ENCODE measurements at places on chromosomes 12 and 14.

GRCh38 chr12:6165395-6165794 lies 34.8 kb upstream of the CD9 start:
- no peak for DNase-seq

- DNase-seq = no peak
Measured at GRCh38 chr14:21455592-21455911, 371 bp downstream of the CHD8 start.

- no peak for DNase-seq
Measured at GRCh38 chr12:7373226-7373625, 69.4 kb downstream of the ACSM4 start.

DNA sequence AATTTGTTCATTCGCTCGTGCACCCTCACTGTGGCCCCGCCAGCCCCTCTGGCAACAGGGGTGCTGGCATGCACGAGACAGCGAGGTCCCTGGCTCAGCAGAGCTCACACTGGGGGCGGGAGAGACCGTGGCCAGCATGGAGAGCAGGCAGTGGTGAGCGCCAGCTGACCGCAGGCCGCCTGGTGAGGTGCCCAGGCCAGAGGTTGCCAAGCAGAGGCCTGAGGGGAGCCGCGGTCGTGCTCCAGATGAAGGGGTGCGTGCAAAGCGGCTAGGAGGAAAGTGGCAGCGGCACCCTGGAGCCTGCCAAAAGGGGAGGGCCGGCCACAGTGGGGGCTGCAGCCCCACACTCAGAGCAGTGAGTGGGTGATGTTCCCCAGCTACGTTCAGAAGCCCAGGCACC lies 56.1 kb downstream of the CDC42BPB start:
- DNase-seq = no peak

DNA sequence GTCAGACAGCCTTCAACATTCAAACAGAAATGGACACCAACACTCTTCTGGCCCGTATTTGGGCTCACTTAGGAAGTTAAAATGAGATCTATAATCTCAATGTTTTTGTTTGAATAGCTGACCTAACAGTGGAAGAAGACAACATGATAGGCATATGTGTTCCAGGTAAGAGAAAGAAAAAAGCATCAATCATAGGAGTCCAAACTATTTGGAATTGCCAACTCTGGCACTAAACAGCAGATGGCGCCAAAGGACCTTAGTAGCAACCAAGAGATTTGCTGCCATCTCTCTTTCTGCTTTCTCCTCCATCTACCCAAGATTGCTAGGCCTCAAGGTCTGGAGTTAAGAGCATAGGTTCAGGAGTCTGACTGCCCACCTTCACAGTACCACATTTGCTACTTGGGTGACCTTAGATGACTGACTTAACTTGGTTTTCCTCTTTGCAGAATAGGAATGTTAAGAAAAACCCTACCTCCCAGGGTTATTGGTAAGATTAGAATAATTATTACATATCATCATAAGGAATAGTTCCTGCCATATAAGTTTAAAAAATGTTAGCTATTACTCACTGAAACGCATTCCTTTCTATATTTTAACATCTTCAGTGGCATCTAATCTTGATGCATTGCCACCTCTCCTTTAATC lies 30.2 kb downstream of the PEX5 start:
- peak; percentile 37 for DNase-seq

DNA sequence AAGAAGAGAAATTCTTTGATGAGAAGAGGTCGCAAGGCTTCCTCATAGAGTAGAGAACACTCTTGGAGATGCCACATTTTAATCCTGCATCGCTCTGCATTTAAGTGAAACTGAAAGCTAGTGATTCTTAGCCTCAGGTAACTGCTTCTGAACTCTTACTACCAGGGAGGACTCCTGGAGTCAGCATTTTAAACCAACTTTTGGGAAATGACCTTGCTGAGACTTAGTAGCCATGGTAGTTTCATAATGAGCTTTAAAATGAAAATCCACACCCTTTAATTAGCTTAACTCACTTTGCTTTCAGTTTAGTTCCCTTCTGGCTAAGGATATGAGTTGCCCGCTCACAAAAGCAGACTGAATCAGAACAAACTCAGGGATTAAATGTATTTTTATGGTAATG lies 80.3 kb downstream of the SYNE2 start:
- DNase-seq = no peak

- no peak for DNase-seq
Measured at GRCh38 chr12:65532764-65533163, 254.3 kb downstream of the MSRB3 start.

GRCh38 chr14:50676814-50677516 lies 8.9 kb upstream of the SAV1 start:
- DNase-seq = no peak

DNA sequence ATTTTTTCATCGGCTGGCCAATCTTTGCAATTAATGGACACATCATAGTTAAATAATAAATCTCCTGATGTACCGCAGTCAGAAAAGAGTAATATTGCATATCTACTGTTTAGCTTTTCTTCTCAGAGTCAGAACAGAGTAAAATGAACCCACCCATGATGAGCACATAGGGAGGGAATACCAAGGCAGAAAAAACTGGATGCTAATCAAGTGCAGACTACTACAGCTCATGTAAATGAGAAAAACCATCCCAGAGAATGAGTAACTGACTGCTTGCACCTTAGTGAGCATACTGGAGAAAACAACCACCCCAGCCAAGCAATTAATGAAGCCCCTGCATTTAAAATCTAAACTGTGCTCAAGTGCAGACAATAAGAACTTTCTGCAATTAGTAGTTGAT lies 483.7 kb downstream of the MDGA2 start:
- no peak for DNase-seq

GRCh38 chr12:107967170-107967569 lies 161.9 kb upstream of the WSCD2 start:
- no peak for DNase-seq

GRCh38 chr14:26730929-26731618 lies 133.2 kb upstream of the NOVA1 start:
- DNase-seq = no peak

DNA sequence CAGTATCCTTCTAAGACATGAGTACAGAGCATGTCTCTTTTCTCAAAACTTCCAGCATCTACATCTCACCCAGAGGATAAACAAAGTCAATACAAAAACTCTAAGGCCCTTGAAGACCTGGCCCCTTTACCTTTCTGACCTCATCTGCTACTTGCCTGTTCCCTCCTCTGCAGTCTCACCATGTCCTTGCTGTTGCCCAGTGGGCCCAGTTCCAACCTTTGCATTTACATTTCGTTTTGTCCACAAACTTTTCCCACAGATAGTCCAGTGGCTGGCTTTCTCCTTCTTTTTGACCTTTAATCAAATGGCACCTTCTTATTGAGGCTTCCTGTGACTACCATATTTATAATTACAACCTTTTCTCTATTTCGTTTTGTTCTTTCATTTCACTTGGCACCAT lies 1.6 kb downstream of the IRAK4 start:
- DNase-seq = no peak

DNA sequence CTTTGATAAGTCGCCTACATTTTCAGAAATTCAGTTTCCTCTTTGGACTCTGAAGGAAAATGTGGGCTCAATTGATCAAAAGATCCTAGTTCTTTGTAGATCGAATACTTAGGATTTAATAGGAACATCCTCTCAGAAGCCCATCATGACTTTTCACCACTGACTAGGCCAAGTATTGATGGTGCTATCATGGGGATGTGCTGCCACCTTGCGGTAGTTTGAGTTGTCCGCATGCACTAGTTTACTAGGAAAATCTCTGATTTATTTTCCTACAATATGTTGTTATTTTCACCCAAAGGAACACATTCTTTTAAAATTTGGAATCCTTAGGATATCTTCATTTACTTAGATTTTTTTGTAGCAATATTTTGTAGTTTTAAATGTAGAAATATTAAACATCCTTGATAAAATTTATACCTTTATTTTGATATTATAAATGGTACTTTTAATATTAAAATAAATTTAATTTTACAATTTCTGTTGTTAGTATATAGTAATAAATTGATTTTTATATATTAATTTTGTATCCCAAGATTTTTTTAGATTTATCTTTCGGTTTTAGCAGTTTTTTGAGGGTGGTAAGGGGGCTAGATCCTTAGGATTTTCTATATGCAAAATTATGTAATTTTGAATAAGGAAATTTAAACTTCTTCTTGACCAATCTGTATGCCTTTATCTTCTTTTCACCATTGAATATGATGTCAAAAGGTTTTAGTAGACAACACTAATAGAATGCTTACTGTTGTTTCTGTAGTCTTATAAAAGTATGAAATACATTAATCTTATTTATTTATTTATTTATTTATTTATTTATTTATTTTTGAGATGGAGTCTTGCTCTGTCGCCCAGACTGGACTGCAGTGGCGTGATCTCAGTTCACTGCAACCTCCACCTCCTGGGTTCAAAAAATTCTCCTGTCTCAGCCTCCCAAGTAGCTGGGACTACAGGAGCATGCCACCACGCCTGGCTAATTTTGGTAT lies 52.9 kb upstream of the OR9K2 start:
- DNase-seq = peak; percentile 53

GRCh38 chr12:121673013-121673511 lies 3.6 kb upstream of the MORN3 start:
- no peak for DNase-seq

- no peak for DNase-seq
Measured at GRCh38 chr12:77640356-77640755, 190.3 kb upstream of the NAV3 start.

GRCh38 chr14:72054911-72055310 lies 122.7 kb downstream of the RGS6 start:
- DNase-seq = no peak

- DNase-seq = no peak
Measured at GRCh38 chr12:89235189-89235993, 116.9 kb downstream of the DUSP6 start.

DNA sequence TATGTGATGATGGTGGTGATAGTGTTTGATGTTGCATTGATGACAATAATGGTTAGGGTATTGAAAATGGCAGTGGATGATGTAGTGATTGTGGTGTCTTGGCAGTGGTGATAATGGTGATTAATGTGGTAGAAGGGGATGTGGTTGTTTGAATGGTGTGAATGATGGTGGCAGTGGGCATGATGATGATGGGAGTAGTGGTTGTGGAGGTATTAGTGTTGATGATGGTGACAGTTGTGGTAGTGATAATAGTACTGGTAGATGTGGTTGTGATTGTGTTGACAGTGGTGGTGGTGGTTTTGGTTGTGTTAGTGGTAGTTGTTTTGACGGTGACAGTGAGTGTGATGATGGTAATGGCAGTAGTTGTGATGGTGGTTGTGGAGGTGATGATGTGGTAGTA lies 1049.0 kb downstream of the VRK1 start:
- DNase-seq = no peak

Measured in stimulated activated CD4-positive, alpha-beta T cell treated with anti-CD3 and anti-CD28 coated beads, Interleukin-15, amount 100 ng/mL, for 1 hour (primary cell).